ENCODE measurements at places on chromosomes 13 and 19.

DNA sequence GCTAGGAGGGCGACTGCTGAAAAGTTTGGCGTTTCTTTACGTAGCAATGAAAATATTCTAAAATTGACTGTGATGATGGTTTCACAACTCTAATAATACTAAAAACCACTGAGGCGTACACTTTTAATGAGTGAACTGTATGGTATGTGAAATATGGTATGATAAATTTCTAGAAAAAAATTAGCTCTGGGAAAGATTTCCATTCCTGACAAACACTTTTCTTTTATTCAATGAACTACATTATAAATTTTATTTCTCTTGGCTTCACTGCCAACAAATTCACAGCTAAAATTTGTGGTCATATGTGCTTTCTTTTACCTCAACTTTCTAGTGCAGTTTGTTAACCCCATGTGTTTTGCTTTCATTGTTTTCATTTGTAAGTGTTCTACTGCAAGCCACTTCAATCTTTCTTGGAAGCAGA is 11.1 kb downstream of the ZC3H13 start:
- no peak for DNase-seq

DNA sequence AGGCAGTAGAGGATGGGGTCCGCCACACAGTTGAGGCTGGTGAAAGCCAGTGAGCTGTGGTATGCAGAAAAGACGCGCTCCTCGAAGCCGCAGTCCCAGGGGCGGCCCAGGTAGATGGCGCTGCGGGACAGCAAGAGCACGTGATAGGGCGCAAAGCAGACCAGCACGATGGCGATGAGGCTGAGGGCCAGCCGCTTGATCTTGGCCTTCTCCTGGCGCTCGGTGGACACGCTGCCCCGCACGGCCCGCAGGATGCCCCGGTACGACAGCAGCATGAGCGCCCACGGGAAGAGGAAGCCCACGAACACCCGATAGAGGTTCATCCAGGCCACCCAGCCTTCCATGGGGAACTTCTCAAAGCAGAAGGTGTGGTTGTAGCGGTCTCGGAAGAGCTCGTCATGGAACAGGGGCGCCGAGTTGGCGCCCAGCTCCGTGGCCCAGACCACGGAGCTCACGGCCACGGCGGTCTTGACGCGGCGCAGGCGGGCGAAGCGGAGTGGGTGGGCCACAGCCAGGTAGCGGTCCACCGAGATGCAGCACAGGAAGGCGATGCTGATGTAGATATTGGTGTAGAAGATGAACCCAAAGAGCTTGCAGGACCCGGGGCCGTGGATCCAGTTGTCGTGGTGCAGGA is 6.5 kb upstream of the OPA3 start:
- DNase-seq = no peak

- no peak for DNase-seq
Observed at GRCh38 chr19:41288673-41289530, 21.1 kb upstream of the CCDC97 start.

DNA sequence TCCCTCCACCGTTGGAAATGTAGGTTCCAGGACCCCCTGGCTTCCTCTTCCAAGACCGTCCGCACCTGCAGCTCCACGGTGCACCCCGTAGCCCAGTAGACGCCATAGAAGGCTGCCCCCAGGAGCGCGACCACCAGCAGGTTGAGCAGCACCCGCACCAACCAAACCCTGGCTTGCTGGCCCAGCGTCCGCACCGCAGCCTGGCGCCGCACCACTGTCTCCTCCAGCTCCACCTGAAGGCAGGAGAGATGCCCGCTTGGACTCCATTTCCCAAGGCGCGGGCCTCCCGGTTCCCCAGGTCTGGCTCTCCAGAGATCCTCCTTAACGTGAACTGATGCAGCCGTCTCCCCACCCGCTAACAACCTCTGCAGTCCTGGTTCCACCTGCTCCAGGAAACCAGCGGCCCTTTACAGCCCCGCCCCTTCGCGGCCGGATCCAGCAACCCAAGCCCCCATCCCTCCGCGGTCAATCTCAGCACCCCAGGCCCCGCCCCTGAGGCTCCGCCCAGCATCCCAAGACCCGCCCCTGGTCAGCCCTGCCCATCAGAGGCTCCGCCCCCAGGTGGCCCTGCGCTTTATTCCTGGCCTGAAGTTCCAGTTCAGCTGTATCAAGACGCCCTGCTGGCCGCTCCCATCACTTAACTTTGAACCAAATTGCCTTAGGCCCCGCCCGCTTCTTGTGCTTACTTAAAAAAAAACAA is 5.0 kb upstream of the LENG1 start:
- DNase-seq = peak; percentile 49

- no peak for DNase-seq
Observed at GRCh38 chr13:25927363-25927762, 124.5 kb downstream of the SHISA2 start.

- DNase-seq = no peak
Observed at GRCh38 chr13:39783051-39783450, 127.6 kb downstream of the COG6 start.

- no peak for DNase-seq
Observed at GRCh38 chr13:31207661-31208552, 8.1 kb downstream of the B3GLCT start.

- DNase-seq = no peak
Observed at GRCh38 chr19:15433519-15434069, 14.8 kb upstream of the AKAP8L start.

- DNase-seq = no peak
Observed at GRCh38 chr13:99199541-99200431, 868 bp upstream of the UBAC2 start.

DNA sequence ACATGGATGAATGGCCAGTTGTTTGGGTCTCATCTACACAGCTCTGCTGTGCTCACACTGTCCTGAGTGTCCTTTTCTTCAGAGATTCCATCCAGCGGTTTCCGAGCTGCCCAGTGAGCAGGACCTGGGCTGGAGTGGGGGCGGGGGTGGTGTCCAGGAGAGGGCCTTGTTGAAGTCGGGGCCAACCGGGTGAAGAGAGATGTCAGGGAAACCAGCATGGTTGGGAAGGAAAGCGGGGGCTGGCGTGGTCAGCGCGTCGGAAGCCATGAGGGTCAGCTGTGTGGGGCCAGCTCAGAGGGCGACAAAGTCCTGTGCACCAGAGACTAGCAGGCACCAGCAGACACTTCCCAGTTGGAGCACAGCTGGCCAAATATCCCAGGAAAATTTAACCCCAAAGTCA is 37.8 kb upstream of the SOX1 start:
- no peak for DNase-seq
